ENCODE measurements at places on chromosomes 2 and 18. TPM values are rescaled to one million over a fixed set of nuclear protein-coding genes. Genes with fewer than 3 reads are reported as not detected.

- no peak for DNase-seq
Observed at GRCh38 chr2:182116774-182117173, 131.1 kb downstream of the PPP1R1C start.

- no peak for DNase-seq
Observed at GRCh38 chr2:64221935-64222334, 77.7 kb upstream of the PELI1 start.

DNA sequence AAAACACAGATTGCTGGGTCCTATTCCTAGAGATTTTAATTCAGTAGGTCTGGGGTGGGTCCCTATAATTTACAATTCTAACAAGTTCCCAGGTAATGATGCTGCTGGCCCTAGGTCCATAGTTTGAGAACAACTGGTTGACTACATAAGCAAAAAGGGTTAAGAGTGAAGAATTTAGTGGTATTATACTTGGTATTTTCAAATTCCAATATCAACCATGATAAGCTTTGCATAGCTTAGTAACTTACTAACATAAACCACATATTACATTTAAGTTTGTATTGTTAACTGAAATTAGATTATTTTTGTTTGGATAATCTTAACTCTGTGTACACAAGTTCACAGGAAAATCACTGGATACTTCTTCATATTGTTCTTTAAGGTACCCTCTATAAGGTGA, 862.9 kb upstream of the ACVR2A start:
- DNase-seq: no peak

DNA sequence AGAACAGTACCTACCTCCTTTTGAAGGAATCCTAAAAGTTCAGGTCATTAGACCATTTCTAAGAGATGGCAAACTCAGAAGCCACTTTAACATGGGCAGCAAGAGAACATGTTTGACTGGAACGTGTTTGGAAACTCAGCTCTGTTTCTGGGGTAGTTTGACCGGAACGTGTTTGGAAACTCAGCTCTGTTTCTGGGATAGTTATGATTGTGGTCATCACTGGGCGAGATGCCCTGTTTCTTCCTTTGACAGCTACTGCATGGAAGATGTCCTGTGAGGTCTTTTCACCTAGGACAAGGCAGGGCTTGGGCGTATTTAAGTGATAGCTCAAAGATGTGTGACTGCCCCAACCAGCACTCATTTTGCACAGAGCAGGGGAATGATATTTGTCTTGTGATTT, 19.9 kb upstream of the SERPINB13 start:
- DNase-seq: no peak

GRCh38 chr2:146323564-146323963, 1521.3 kb upstream of the ACVR2A start:
- DNase-seq: no peak

DNA sequence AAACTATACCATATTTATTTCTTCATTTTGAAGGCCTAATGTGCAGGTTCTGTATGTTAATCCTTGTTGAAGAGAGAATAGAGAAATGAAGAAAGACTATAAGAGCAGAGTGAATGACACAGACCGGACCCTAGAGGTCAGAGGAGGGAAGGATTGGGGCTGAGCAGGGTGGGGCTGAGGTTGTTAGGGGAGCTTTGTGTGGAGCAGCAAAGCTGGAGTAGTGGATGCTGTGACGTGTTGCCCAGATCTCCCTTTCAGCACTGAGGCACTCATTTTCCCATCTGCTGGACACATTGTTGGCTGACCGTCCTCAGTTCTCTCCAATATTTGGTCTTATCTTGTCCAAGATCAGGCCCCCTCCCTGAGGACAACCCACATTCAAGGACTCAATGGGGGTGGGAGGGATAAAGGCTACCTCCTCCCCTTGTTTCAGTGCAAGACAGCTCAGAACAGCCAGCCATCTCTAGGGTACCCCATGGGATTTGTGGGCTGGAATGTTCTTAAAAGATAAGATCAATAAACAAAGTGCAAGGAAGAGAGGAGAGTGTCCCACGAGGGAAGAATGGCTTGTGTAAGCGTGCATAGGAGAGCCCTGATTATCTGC, 143.6 kb downstream of the TDRD15 start:
- DNase-seq: no peak

DNA sequence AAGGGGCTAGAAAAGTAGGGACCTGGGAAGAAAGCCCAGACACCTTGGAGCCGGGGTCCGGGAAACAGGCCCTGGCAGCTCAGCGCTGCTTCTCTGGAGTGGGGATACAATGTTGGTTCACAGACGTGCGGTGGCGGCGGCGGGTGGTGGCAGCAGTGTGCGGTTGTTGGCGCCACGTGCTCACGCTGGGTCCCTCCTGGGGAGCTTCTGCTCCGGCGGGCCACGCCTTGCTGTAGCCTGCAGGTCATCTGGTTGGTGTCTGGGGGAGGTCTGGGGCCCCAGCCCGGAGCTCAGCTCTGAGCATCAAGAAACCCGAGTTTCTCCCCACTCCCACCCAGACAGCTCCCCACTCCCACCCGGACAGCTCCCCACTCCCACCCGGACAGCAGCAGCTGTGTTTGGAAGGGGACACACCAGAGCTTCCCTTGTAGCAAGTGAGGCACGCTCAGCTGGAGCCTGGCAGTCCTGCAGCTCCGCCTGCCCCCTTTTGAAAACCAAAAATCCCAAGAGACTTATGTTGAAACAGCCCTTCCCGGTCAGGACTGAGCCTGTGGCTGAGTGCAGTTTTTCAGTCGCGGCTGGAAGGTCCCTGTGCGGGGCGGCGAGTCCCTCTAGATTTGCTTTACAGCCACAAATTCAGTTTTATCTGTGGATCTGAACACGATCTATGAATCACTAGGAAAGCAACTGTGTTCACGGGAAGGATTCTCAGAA, 46.9 kb downstream of the NFATC1 start:
- DNase-seq: no peak

- DNase-seq: no peak
Observed at GRCh38 chr2:96176661-96177060, 31.4 kb upstream of the DUSP2 start.

DNA sequence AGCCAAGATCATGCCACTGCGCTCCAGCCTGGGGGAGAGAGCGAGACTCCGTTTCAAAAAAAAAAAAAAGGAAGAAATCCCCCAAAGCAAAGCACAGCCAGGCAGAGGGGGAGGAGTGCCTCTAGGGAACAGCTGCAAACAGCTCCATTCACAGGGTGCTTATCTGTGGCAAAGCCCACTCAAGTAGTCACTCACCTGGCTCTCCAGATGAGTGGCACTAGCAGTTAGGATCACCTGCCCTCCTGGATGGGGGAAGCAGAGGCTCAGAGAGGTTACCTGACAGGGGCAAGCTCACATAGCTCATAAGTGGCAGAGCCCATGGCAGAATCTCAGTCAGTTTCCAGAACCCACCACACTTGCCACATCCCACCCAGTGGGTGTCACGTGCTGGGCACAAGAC, 30.3 kb downstream of the TFCP2L1 start:
- DNase-seq: no peak

GRCh38 chr18:51339856-51340255, 142.4 kb upstream of the MEX3C start:
- DNase-seq: no peak

DNA sequence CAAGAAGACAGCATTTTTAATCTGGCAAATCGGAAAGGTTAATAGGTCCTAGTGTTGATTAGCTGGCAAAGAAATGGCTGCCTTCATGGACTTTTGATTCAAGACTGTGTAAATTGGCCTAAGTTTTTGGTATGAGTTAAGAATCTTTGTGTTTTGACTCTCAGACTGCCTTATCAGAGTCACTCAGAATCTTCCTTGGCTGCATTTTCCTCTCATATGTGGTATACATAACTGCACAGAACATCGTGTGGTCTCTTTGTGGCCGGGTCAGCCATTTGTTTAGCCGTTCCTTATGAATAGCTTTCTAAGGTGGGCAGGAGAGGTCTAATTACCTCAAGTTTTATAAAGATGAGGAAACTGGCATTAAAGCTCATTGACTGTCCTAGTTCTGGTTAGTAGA, 30.1 kb downstream of the CAB39 start:
- no peak for DNase-seq

- DNase-seq: no peak
Observed at GRCh38 chr2:112295407-112296078, 20.1 kb downstream of the ZC3H6 start.

GRCh38 chr2:173922760-173923159, 42.4 kb downstream of the SP3 start:
- DNase-seq: no peak

- DNase-seq: peak; percentile 49
Observed at GRCh38 chr2:40451918-40452605, at the start of gene SLC8A1. TSS of gene SLC8A1 (minus strand) at chr2:40452090.

DNA sequence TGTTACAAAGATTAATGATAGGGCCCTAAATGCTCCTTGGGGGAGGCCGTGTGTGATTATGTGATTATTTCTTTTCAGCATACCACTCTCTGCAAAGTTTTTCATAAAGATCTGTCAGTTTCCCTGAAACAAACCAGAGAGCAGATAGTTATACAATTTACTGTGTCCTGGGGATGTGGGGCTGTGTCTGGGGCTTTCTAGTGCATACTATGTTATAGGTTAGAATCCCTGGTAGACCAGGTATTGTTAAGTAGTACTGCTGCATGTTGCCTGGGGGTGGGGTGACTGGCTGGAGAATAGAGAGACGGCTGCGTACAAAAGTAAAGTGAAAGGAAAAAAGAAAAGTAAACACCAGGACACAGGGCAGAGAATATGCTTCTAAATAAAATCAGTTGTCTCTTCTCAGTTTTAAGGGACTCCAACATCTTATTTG, 3.3 kb upstream of the CCBE1 start:
- DNase-seq: no peak

GRCh38 chr2:45973426-45973825, 322.0 kb downstream of the PRKCE start:
- no peak for DNase-seq

GRCh38 chr18:68234131-68234530, 480.8 kb downstream of the TMX3 start:
- no peak for DNase-seq

DNA sequence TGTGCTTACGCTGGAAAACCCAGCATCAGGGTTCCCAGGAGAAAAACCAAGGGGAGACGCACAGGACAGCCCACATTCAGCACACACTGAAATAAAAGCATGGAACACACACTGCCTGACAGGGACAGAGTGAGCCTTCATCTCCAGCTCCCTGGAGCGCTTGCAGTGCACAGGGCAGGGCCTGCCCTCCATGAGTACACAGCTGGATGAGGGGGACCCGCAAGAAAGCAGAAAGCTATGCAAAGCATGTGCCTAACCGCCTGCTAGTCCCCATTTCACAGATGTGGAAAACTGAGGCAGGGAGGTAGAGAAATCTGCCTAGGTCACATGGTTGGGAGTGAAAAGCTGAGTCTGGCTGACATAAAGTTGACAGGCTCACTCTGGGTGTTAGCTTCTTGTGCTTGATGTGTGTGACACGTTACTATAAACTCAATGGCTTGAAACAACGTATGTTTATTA, 187.1 kb downstream of the HDAC4 start:
- DNase-seq: no peak

Gene KIF5C
- 2.4 TPM for total RNA-seq

Gene IGFBP5
- 480 TPM for total RNA-seq

Gene TEKT4
- total RNA-seq: not detected

Gene TCF23
- total RNA-seq: 32.5 TPM

Gene IL36RN
- total RNA-seq: not detected

Gene NAT8
- not detected for total RNA-seq

Gene CRACDL
- 1.5 TPM for total RNA-seq

Gene ST6GAL2
- total RNA-seq: 0.51 TPM

Gene CYTIP
- total RNA-seq: 0.26 TPM

Gene BOLL
- total RNA-seq: not detected

Gene MXD1
- total RNA-seq: 11.3 TPM

Gene ELOA2
- not detected for total RNA-seq

Gene IL18RAP
- 0.29 TPM for total RNA-seq

Gene FAP
- 10.5 TPM for total RNA-seq

Gene ROCK2
- 78.5 TPM for total RNA-seq

Measured in uterus (tissue), 4 donors.